ENCODE measurements at places on chromosomes 12 and 14. TPM values are rescaled to one million over a fixed set of nuclear protein-coding genes. Genes with fewer than 3 reads are reported as not detected.

GRCh38 chr12:69880571-69880970, 55.5 kb downstream of the MYRFL start:
- H3K27me3 ChIP-seq: no peaks in the 10 kb centered on the region
- no peak for DNase-seq
- no peak overlapping the region for H3K27ac ChIP-seq

- no peak for DNase-seq
- peaks cover 48% of the 10 kb centered on the region for H3K36me3 ChIP-seq
- peaks cover 8% of the 10 kb centered on the region for H3K4me1 ChIP-seq
- peak overlapping the region; percentile 60 for H3K4me3 ChIP-seq
- H3K27ac ChIP-seq: peak overlapping the region; percentile 59
- no peaks in the 10 kb centered on the region for H3K27me3 ChIP-seq
These were observed 556 bp downstream of the TROAP start for GRCh38 chr12:49323524-49324097.

Gene ZBTB42
- 6.7 TPM for total RNA-seq

Gene FOXN4
- not detected for total RNA-seq

GRCh38 chr12:66903782-66904396, 225.0 kb upstream of the GRIP1 start:
- H3K4me1 ChIP-seq: no peaks in the 10 kb centered on the region
- DNase-seq: no peak
- no peak overlapping the region for H3K27ac ChIP-seq
- no peak overlapping the region for H3K4me3 ChIP-seq
- H3K36me3 ChIP-seq: no peaks in the 10 kb centered on the region

Data from SJSA1 (cell line).